ENCODE measurements at places on chromosomes 11 and 22. TPM values are rescaled to one million over a fixed set of nuclear protein-coding genes. Genes with fewer than 3 reads are reported as not detected.

Gene NFAM1
- 0.92 TPM for polyA plus RNA-seq

DNA sequence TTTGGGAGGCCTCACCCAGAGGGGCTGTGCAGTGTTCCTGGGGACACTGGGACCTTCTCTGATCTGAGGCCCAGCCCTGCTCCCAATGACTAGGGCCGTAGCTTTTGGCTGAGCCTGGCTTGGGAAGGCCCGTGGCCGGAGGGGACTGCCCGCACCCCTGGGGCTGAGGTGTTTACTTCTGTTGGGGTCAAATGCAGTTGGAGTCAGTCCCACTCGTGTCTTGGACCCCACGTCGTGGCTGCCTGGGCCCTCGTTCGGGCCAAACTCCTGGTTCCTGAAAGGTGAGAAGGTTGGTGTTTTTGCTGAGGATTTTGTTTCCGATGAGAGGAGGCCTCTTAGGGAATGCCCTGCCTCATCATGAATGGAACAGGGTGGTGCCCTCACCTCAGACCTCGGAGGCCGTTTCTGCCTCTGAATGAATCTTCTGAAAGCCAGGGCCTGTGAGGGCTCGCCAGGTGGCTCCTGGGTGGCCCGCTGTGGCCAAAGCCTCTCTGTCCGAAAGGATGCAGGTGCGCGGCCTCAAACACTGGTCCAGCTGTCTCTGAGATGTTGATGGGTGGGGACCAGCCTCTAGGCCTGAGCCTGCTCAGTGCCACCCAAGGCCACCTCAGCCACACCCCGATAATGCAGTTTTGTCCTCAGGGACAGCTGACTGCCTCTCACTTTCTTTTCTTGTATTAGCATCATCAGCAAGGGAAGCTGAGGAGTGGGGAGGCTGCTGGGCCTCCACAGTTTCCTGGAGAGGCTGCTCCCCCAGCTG is 40.3 kb upstream of the A4GALT start:
- DNase-seq, result no peak

DNA sequence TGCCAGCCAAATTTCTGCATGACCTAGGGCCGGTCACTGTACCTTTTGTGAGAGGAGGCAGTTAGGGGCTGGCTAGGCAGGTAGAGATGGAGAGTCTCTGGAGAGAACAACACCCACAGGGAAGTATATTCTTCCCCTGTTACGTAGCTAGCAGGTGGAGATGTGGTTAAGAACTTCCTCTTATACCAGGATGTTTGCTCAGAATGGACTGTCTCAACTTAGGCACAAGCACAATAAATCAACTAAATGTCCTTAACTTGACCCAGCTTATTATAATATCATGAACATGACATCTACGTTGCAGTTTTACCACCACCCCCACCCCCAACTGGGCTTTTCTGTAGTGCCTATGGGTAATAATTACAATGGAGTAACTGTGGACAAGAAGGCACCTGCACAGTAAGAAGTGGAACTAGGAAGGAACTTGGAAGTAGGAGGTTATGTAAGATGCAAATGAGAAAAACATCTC is 60.7 kb upstream of the MPEG1 start:
- no peak for DNase-seq

DNA sequence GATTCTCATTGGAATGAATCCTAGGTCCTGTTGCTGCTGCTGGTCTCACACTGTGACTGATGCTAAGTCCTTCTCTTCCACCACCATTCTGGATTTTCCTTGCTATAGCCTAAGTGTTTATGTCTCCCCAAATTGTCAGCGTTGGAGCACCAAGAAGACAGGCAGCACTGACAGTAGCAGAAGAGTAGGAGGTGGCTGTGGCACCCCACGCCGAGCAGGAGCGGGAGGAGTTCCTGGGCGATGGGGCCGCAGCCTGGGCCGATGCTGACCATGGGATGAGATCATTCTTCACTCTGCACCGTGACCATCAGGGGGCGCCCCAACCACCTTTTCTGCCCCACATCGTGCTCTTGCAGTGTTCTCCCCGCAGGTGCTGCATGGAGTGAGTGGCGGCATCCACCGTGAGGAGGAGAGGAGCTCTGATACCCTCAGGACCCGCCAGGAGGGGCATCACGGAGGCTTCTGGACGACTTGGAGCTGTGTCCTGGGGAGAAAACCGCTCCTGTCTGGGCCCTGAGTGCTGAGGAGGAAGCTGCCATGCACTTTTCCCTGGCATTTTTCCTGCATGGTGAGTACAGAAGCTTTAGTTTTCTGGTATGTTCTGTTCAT is 57.0 kb downstream of the LRRC74B start:
- peak; percentile 23 for DNase-seq

DNA sequence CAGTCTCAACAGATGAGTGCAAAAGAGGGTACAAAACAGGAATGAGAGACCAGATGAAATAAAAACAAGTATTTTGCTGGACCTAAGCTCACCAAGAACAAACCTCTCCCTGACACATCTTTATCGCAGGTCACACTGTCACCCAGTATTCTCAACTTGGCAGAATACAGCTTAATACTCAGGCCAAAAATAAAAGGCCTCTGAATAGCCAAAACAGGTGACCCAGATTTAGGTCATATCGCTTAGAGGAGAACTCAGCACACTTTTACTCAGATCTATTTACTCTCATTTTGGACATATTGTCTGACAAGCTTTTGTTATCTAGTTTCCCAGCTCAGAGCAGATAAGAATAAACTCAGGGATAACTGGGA is 216.9 kb upstream of the SYN3 start:
- DNase-seq, result no peak

- DNase-seq, result no peak
Observed at GRCh38 chr11:13013054-13013488, 4.0 kb downstream of the RASSF10 start.

GRCh38 chr22:37896181-37896592 is 9.9 kb upstream of the MICALL1 start:
- no peak for DNase-seq

Gene ZNRD2
- 54.5 TPM for polyA plus RNA-seq

DNA sequence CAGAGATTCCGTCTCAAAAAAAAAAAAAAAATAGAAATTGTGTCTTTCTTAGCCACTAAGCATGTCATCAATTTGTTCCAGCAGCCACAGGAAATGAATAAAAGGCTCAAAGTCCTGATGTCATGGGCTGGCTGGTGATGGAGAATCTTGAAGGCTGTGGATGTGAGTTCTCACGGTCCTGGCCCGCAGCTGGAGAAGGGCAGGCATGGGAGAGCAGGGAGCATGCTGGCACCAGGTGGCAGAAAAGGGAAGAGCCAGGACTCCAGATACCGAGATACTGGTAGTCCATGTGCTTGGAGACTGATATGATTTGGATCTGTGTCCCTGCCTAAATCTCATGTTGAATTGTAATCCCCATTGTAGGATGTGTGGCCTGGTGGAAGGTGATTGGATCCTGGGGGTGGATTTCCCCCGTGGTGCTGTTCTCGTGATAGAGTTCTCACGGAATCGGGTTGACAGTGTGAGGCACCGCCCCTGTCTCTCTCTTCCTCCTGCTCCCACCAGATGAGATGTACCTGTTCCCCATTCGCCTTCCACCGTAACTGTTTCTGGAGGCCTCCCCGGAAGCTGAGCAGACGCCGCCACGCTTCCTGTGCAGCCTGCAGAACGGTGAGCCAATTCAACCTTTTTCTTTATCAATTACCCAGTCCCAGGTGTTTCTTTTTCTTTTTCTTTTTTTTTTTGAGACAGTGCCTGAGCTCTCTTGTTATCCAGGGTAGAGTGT is 18.1 kb downstream of the MRGPRD start:
- no peak for DNase-seq

GRCh38 chr11:23455321-23455891 is 595.1 kb upstream of the CCDC179 start:
- DNase-seq, result no peak

Gene LYVE1
- polyA plus RNA-seq, result 73.4 TPM

GRCh38 chr11:95674657-95675358 is 114.8 kb downstream of the FAM76B start:
- DNase-seq, result no peak

DNA sequence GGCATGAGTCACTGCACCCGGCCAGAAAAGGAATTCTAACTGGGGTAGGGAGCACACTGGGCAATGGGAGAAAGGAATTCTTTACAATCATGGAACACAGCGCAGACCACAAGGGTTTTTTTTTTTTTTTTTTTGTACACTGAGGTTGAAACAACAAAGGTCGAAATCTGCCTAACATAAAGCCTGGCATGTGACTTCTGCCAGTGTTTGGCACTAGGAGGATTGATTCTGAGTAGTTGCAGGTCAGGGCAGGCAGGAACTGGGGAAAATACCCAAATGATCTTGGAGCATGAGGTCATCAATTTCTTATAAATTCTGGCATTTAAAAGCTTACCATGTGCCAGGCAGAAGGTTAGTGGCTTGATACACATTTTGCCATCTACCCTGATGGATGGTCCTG is 202.0 kb upstream of the SNX19 start:
- DNase-seq, result no peak

Gene BATF2
- polyA plus RNA-seq, result 2.5 TPM

- no peak for DNase-seq
Observed at GRCh38 chr22:24059121-24059520, 48.0 kb downstream of the CABIN1 start.

GRCh38 chr11:72520815-72521214 is 86.5 kb upstream of the CLPB start:
- no peak for DNase-seq

- peak; percentile 18 for DNase-seq
Observed at GRCh38 chr11:47523490-47524225, 29.3 kb downstream of the CELF1 start.

- no peak for DNase-seq
Observed at GRCh38 chr22:22546490-22546889, 12.6 kb downstream of the PRAME start.

GRCh38 chr11:79329561-79329960 is 111.3 kb downstream of the TENM4 start:
- DNase-seq, result no peak

DNA sequence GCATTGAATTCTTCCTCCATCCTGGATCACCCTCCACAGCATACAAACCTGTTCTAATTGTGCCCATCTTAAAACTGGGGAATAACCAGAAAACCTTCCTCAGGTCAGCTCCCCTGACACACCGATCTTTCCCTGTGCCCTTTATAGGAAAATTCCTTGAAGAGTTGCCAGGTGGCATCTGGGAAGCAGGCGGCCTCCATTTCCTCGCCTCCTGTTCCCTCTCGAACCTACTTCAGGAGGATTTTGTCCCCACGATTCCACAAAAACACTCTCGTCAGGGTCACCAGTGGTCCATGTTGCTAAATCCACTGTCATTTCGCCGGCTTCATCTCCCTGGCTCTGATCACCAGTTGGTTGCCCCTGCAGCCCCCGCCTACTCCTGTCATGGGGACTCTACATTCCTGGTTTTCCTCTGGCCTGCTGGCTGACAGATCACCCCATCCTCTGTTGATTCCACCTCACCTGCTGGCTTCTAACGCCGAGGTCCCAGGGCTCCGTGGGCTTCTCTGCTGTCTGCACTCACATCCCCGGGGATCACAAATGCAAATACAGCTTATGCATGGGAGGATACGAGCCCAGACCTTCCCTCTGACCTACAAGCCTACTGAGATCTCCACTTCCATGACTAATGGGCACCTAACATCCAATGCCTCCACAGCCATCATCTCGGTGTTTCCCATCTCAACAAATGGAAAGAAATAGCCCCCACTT is 92.5 kb upstream of the PRDM11 start:
- DNase-seq, result no peak

Gene ALDH3B2
- polyA plus RNA-seq, result 1.7 TPM

DNA sequence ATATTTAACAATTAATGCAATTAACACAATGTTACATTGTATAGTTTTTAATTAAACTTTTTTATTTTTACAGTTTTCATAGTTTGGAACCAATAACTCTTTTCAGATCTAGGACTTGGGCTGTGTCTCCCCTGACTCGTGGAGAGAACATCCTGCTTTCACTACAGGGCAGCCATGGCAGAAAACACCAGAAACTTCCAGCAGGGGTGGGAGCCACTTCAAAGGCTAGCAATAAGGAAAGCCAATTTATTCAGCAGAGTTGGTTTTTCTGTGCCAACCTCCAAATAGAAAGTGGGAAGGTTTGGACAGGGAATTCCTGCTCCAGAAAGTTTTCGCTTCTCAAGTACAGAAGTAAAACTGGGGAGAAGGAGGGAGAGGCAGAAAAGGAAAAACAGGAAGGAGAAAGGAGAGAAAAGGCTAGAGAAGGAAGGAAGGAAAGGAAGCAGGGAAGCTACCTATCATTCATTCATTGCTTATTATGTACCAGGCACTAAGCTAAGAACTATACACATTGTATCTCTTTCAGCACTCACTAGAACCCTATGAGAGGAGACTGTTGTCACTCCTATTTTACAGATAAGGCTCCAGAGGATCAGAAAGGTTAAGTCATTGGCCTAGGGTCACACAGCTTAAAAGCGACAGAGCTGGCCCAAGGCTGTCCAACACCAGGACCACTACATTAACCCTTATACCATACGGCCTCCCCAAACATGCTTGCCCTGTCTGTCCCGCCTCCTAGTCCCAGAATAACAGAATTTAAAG is 54.8 kb upstream of the CREB3L1 start:
- no peak for DNase-seq

DNA sequence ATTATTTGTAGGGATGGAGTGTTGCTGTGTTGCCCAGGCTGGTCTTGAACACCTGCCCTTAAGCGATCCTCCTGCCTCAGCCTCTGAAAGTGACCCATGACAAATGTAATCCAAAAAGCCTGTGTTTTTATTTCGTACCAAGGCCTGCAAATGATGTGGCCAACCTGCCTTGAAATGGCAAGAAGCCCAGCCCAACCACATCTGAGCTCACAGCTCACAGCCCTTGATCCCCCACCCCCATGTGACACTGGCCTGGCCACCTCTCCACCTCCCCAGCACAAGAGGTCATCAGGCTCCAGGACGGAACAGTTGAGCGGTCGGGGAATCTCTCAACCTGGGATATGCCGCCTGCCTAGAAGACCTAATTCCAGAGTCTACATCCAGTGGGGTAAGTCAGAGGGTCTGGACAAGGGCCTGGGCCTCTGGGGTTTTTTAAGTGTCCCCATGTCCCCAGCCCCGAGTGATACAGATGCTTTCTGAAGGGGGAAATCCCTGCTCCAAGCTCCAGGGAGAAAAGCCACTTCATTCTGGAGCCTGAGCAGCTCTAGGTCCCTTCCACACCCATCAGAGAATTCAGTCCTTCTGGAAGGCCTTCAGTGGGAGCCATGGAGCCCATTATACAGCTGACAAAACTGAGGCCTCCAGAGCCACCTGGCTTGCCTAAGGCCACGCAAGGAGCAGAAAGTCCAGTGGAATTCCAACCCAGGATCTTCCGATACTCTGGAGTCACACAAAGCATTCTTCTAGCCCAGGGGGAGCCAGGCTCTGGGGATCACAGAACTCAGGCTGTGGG is 70.7 kb downstream of the MN1 start:
- DNase-seq, result no peak

GRCh38 chr11:2517016-2517385 is 72.2 kb downstream of the KCNQ1 start:
- DNase-seq, result no peak

- DNase-seq, result no peak
Observed at GRCh38 chr11:122436188-122436555, 219.3 kb upstream of the UBASH3B start.

DNA sequence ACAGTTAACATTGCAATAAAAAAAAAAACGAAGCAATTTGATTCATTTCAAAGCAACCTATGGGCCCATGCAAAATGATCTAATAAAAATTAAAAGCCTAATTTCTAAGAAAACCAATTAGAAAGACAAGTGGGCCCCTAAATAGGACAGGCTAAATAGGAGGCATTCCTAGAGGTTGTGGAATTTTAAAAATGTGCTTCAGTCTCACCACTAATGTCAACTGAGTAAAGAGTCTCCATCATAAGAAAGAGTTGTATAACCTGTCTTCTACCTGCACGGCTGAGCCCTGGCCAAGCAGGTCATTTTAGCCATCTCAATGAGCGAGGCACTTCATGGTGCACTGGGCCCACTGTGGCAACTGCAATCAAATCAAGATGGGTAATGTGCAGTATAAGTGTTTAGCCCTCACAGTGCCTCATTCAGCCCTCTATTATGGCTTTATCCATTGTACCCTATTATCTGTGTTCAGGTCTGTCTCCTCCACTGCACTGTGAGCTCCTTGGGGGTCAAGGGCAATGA is 76.4 kb downstream of the PRSS23 start:
- no peak for DNase-seq

Measured in left renal pelvis (tissue), 4 donors.